Prostate gland (tissue), 2 donors: ENCODE measurements at places on chromosomes 6 and 20. TPM values are rescaled to one million over a fixed set of nuclear protein-coding genes. Genes with fewer than 3 reads are reported as not detected.

The EYS gene
- 0.18 TPM for total RNA-seq

The PLA2G7 gene
- 38.2 TPM for total RNA-seq

The NOTCH4 gene
- total RNA-seq = 18.2 TPM

- H3K36me3 ChIP-seq = no peaks in the 10 kb centered on the region
- H3K27ac ChIP-seq = no peak overlapping the region
- H3K27me3 ChIP-seq = no peaks in the 10 kb centered on the region
- H3K4me1 ChIP-seq = no peaks in the 10 kb centered on the region
- no peak for DNase-seq
Observed at GRCh38 chr6:51818520-51819022, 268.8 kb downstream of the PKHD1 start.

DNA sequence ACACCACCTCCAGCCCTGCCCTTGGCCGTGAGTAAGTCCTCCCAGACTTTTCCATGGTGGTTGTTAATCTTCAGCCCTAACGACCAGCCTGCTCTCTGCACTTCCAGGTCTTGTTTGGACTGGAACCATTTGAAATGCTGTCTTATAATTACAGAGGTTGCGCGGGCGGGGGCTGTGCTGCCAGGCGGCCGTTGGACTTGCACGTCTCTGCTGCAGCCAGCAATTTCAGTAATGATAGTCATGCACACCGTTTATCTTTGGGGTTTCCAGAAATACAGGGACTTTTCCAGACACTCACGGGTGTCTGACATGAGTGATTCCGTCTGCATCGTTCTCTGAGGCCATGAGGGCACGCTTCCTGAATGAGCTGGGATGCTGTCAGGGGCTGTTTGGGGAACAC, 118.2 kb downstream of the BMP7 start:
- no peaks in the 10 kb centered on the region for H3K27me3 ChIP-seq
- no peak overlapping the region for H3K27ac ChIP-seq
- no peaks in the 10 kb centered on the region for H3K36me3 ChIP-seq
- no peak for DNase-seq
- no peak overlapping the region for H3K4me3 ChIP-seq

GRCh38 chr6:138897031-138897430, 91.0 kb downstream of the REPS1 start:
- H3K4me3 ChIP-seq = no peak overlapping the region
- H3K27ac ChIP-seq = no peak overlapping the region
- H3K4me1 ChIP-seq = no peaks in the 10 kb centered on the region
- H3K36me3 ChIP-seq = peaks cover 5% of the 10 kb centered on the region
- no peaks in the 10 kb centered on the region for H3K27me3 ChIP-seq

GRCh38 chr20:12095180-12095920, 177.7 kb downstream of the BTBD3 start:
- no peaks in the 10 kb centered on the region for H3K27me3 ChIP-seq
- H3K4me3 ChIP-seq = no peak overlapping the region
- no peak overlapping the region for H3K27ac ChIP-seq
- H3K36me3 ChIP-seq = no peaks in the 10 kb centered on the region
- DNase-seq = no peak

GRCh38 chr6:4397307-4397706, 261.9 kb upstream of the ECI2 start:
- no peaks in the 10 kb centered on the region for H3K27me3 ChIP-seq
- H3K4me1 ChIP-seq = no peaks in the 10 kb centered on the region
- no peak for DNase-seq
- H3K27ac ChIP-seq = no peak overlapping the region

DNA sequence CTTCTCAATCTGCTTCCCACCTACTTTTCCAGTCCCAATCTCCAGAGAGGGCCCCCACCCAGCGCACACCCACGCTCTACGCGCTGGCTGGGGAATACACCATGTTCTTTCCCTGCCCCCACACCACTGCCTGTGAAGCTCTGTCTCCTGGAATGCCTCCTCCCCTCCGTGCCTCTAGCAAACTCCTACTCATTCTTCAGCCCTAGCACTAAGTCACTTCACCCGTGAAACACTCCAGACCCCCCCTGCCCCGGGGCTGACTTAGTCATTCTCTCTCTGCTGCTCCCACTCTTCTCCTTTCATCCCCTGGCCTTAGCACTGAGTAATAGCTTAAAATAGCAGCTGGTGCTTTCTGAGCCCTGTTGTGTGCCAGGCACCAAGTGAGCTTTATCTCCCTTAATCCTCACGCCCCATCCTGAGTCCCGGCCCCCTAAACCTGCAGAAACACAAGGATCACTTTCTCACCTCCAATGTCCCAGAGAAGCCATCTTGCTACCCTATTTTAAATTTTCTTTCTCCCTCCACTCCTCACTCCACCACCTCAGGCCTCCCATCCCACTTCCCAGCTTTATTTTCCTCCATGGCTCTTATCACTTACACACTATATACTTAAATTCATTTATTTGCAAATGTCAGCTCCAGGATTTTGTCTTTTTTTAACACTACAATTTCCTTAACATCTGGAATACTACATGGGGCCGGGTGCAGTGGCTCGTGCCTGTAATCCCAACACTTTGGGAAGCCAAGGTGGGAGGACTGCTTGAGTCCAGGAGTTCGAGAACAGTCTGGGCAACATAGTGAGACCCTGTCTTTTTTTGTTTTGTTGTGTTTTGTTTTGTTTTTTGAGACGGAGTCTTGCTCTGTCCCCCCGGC, 6.3 kb upstream of the PARD6B start:
- H3K4me1 ChIP-seq = peaks cover 3% of the 10 kb centered on the region
- H3K27me3 ChIP-seq = no peaks in the 10 kb centered on the region
- DNase-seq = no peak
- no peak overlapping the region for H3K4me3 ChIP-seq
- H3K27ac ChIP-seq = peak overlapping the region; percentile 13

- peak; percentile 53 for DNase-seq
- H3K27ac ChIP-seq = peak overlapping the region; percentile 81
Observed at GRCh38 chr6:36917541-36918193, 31.9 kb downstream of the C6orf89 start.

- DNase-seq = peak; percentile 46
- H3K4me3 ChIP-seq = peak overlapping the region; percentile 64
- no peaks in the 10 kb centered on the region for H3K27me3 ChIP-seq
- H3K36me3 ChIP-seq = no peaks in the 10 kb centered on the region
Observed at GRCh38 chr6:52663120-52663935, 7.6 kb upstream of the TMEM14A start.

DNA sequence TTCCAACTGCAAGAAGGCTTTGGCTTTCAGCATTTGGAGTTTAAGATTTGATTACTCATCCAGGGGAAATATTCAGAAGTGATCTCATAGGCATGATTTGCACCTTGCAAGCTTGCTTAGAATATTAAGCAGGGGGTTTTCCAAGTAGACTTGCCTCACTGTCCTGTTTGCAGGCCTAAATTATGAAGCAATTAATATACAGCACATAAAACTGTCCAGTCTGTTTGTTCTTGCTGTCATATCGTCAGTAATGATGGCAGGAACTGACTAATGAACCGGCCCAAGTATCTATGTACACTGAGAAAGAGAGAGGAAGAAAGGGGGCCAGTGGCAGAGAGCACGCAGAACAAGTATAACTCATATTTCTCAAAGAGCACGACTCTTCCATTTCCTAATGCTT, 212.5 kb upstream of the SUPT3H start:
- H3K4me1 ChIP-seq = peaks cover 2% of the 10 kb centered on the region
- no peak overlapping the region for H3K4me3 ChIP-seq
- no peaks in the 10 kb centered on the region for H3K36me3 ChIP-seq
- DNase-seq = no peak
- H3K27ac ChIP-seq = peak overlapping the region; percentile 70
- no peaks in the 10 kb centered on the region for H3K27me3 ChIP-seq

DNA sequence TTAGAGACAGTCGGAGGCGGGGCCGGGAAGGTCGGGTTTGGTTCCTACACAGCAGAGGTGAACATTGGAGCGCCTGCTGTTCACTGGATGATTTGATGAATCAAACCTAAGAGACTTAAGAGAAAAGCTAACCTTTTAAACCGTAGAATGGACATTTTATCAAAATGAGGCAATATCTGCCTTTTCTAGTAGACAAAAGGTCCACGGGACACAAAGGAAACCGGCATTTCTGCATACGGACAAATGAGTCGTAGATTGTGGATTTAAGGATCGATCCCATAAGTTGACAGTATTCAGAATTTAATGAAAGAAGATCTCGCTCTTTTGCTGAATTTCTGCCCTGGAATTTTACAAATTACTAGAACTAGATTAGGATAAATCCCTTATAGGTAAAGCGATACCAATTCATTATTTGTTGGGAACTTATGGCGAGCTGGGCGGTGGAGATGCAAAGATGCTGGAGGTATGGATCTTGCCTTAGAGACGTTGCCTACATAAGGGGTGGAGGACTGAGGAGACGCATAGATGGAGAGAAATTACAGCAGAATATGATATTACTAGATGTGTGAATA, 400 bp downstream of the PAK1IP1 start:
- no peaks in the 10 kb centered on the region for H3K36me3 ChIP-seq
- peaks cover 5% of the 10 kb centered on the region for H3K4me1 ChIP-seq
- H3K27ac ChIP-seq = peak overlapping the region; percentile 92
- peak overlapping the region; percentile 68 for H3K4me3 ChIP-seq
- no peak for DNase-seq

DNA sequence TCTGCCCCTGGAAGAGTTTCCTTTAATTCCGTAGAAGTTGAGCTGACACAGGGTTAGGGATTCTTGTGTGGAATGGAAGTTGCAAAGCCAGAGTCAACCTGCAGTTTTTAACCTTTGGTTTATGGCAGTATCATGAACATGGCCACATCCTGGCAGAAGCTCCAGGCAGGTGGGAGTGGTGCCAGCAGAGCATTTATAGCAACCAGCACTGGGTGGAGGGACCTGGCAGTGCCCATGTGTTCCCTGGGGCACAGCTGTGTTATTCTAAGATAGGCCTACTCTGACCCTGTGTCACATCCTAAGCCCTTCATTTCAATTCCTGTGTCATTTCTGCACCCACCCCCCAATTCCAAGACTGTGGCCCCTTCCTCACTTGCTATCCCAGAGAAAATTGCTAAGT, 26.1 kb upstream of the ZNF831 start:
- no peaks in the 10 kb centered on the region for H3K36me3 ChIP-seq
- DNase-seq = peak; percentile 74
- H3K4me3 ChIP-seq = no peak overlapping the region
- no peaks in the 10 kb centered on the region for H3K27me3 ChIP-seq
- no peak overlapping the region for H3K27ac ChIP-seq
- H3K4me1 ChIP-seq = no peaks in the 10 kb centered on the region
